NCI-H2171 treated with DMSO at 0.1 percent for 48 hours (cell line): ENCODE measurements at places on chromosomes 6 and 20.

DNA sequence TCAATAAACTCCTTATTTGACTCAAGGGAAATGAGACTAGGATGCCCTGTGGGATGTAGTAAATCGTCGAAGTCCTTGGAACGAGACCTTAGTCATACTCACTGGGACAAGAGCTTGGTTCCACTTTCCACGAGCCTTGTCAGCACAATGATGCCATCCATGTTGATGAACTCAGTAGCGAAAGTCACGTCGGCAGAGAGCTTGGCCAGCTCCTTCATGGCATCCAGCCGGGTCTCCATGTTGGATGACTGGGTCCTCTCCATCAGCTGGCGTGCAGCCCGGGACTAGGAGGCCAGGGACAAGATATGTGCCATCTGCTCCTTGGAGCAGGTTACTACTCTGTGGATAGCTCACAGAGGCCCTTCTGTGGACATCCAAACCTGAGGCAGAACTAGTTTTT, 17.5 kb downstream of the ELMO2 start:
- DNase-seq, result peak; percentile 90

GRCh38 chr6:102798636-102799035, 1405.1 kb downstream of the GRIK2 start:
- DNase-seq, result peak; percentile 43

- no peak for DNase-seq
Measured at GRCh38 chr20:33042430-33042829, 11.0 kb downstream of the BPIFB6 start.

GRCh38 chr6:110491644-110492317, 15.4 kb upstream of the SLC22A16 start:
- DNase-seq, result peak; percentile 79

- DNase-seq, result no peak
Measured at GRCh38 chr6:150293423-150294173, 75.2 kb upstream of the IYD start.

DNA sequence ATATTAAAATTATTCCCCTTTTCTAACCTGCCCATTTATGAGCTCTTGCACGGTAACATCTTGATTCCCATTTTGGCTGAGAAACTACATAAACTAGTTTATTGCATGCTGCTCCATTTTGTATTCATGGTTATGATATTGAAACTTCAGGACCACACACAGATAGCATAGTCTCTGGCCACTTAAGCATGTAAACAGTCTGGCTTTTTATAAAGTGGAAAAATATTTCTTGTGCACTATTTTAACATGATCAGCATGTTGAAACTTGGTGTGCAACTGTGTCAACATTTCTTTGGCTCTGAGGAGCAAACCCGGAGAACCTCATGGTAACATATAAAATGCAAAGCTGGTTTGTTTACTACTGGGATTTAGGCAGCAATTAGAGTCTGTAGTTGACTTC, 70.7 kb downstream of the SLX4IP start:
- no peak for DNase-seq

- DNase-seq, result no peak
Measured at GRCh38 chr6:29528988-29529560, 30.5 kb downstream of the UBD start.

DNA sequence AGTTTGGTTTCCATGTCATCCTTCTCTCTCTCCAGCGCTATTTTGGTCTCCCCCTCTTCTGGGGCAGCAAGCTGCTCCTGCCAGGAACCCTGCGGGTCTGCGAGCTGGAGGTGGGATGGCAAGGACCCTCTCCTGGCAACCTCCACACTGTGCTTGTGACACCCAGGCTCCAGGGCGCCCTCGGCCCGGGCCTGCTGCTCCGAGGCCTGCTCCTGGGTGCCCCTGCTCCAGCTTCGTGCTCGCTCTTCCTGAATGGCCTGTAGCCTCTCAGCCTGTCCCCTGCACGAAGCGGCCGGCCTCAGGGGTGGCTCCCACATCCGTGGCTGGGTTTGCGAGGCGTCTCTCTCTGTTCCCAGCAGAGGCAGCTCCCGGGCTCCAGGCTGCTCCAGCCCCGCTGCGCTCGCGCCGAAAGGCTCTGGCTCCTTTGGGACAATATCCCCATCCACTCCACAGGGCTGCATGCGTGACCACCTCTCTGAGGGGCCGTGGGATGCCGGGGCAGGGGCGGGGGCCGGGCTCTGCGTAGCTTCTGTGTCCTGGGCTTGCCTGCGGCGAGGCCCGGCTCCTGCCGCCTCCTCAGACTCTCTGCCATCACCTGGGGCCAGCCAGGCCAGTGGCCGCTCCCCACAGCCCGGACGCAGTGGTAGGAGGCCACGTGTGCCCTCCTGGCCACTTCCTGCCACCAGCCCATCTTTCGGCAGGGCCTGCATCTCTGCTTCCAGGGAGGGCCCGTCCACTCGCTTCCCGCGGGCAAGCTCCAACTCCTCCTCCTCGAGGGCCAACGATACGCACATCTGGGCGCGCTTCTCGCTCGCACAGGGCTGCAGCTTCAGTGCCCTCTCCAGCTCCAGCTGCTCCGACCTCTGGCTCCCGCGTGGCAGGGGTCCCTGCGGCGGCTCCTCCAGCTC, 68.9 kb downstream of the GINS1 start:
- no peak for DNase-seq

DNA sequence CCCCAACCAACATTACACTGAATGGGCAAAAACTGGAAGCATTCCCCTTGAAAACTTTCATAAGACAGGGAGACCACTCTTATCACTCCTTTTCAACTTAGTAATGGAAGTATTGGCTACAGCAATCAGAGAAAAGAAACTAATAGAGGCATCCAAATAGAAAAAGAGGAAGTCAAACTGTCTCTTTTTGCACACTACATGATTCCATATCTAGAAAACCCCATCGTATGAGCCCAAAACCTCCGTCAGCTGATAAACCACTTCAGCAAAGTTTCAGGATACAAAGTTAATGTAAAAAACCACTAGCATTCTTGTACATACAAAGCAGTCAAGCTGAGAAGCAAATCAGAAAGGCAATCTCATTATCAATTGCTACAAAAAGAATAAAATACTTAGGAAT, 580.4 kb upstream of the PTCHD4 start:
- DNase-seq, result no peak

DNA sequence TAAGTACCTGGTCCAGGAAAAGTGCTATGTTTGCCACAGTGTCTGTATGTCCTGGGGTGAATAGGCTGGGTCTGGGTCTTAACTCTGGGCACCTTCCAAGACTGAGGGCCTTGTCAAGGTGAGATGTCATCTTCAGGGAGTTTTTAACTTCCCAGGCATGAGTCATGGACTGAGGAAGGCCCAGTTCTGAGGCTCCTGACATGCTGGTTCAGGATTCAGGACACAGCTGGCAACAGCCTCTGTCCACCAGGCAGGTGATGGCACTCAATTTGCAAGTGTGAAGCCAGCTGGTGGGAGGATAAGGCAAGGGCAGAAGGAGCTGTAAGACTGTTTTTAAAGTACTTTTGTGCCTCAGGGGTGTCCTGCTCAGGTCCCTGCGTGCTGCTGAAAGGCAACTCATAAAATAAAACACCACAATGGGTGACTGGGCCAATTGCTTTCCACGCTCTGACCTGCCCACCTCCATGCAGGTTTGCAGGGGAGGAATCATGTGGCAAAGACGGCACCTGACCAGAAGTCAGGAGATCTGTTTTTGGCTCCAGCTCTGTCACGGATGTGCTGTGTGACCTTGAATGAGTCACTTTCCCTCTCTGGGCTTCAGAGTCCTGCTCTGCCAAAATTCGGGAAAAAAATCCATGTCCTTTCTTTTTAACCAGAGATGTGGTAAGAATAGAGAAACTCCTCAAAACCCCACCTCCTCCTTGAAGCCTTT, 4.9 kb upstream of the PACSIN1 start:
- DNase-seq, result no peak

GRCh38 chr20:50191065-50191543, 474 bp downstream of the CEBPB start:
- peak; percentile 51 for DNase-seq

DNA sequence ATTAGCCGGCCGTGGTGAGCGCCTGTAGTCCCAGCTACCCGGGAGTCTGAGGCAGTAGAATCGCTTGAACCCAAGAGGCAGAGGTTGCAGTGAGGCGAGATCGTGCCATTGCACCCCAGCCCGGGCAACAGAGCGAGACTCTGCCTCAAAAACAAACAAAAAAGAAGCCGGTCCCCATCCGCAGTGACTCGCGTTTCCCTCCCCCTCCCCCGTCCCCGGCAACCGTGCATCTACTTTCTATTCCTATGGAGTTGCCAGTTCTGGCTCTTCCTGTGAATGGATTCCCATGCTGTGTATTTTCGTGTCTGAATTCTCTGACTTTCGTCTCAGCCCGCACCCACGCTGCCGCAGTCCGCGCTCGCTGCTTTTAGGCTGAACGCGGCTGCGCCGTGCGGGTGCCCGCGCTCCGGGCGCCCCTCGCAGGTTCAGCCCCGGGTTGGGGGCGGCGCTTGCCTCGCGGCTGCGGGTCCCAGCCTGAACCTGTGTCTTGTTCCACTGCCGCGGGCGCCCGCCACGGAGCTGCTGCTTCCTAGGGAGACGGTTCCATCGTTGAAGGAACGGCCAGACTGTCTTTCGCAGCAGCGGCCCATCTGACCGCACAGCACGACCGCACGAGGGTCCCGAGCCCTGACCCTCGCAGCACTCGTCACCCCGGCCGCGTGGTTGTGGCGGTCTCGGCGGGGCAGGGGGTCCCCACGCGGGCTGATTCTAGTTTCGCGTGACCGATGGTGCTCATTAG, 1.1 kb upstream of the MRGBP start:
- peak; percentile 85 for DNase-seq

- no peak for DNase-seq
Measured at GRCh38 chr6:142406131-142406530, 104.3 kb downstream of the ADGRG6 start.

GRCh38 chr20:37267667-37268313, 6.2 kb upstream of the GHRH start:
- no peak for DNase-seq

GRCh38 chr6:137641474-137642077, 147.4 kb upstream of the OLIG3 start:
- DNase-seq, result peak; percentile 73

DNA sequence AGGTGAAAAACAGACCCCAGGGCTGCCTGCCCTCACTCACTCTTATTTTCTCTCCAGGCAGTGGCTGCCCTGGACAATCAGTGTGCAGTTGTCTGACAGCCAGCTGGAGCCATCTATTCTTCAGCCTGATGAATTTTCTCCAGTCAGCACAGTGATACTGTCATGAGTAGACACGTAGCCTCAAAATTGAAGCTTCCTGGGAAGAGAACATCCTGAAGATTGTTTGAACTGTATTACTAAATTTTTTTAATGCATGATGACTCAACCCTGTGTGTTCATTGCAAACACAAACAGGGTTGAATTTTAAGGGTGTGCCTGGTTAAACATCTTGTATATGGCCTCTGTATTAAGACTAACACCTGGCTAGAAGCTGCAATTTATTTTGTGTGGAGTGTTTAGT, 49.8 kb upstream of the STXBP5 start:
- no peak for DNase-seq

GRCh38 chr20:47432834-47433210, 68.9 kb upstream of the NCOA3 start:
- no peak for DNase-seq

- DNase-seq, result peak; percentile 70
Measured at GRCh38 chr6:119110601-119111548, 32.4 kb upstream of the FAM184A start.

- DNase-seq, result no peak
Measured at GRCh38 chr6:610882-611281, 46.0 kb downstream of the HUS1B start.

GRCh38 chr6:42978487-42978838, 518 bp downstream of the PEX6 start:
- no peak for DNase-seq

DNA sequence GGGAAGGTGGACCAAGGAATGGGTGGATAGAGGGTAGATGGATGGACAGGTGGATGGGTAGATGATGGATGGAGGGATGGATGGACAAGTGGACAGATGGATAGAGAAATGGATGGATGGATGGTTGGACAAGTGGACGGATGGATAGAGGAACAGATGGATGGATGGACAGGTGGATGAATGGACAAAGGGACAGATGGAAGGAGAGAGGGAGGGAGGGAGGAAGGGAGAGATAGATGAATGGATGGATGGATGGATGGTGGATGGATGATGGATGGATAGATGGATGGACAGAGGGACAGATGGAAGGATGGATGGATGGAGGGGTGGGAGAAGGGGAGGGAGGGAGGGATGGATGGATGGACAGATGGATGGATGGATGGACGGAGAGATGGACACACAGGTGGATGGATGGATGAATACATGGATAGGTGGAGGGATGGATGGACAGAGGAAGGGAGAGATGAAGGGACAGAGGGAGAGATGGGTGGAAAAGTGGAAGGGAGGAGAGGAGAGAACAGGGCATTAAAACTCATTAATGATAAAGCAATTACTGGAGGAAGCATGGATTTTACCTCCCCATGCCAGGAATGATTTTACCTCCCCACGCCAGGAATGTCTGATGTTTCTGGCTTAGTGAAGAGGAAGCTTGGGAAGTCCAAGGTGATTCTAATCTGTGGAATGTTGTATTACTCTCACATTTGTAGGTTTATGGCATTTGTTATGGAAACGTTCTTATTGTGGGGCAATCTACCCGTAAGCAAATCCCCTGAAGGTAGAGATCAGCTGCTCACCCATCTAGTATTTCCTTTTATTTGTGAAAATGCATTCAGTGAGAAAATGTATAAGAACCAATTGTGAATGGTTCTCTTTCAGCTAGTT, 383.3 kb downstream of the TAF4 start:
- DNase-seq, result no peak

DNA sequence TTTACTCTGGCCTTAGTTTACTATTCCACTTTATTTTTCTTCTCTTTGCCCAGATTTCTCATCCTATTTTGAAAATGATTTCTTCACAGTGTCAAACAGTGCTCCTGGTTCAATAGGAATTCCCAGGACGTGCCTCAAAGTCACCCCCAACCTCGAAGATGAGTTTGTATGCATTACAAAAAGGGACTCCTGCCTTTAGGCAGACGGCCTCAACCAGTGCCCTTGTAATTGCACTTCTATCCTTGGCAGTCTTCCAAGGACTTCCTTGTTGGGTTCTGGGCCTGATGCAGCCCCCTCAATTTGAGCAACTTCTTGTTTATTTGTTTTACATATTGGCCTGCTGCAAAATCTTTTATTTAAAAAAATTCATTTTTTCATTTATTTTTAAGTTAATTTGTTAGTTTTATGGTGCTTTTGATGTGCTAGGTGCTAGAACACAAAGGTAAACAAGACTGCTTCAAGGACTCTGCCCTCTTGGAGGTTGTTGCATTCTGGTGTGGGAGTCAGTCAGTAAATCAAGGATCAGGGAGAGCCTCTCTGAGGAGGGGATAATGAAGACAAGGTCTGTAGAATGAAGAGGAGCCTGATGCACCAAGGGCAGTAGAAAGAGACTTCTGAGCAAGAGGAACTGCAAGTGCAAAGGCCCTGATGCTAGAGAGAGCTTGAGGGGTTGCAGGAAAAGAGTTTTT, 181.5 kb upstream of the LAMP5 start:
- peak; percentile 55 for DNase-seq

DNA sequence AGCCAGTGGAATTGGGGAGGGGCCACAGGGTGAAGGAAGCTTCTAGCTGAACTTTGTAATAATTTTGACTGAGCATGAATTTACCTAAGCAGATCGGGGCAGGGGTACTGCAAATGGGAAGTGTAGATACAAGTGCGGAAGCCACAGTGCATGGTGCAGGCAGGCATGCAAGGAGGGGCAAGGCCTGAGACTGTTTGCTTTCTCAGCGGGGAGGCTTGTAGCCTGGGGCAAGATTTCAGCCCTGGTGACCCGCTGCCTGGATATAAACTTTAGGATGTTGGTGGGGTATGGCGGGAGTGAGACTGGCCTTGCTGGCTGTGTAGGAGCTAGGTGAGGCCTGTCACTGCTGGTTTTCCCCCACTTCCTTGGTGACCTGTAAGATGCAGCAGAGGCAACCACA, 266.4 kb upstream of the PREP start:
- DNase-seq, result no peak
